Stimulated activated CD8-positive, alpha-beta memory T cell treated with anti-CD3 and anti-CD28 coated beads, Interleukin-2, amount 100 ng/mL, for 1 hour (primary cell): ENCODE measurements at places on chromosomes 4 and X.

DNA sequence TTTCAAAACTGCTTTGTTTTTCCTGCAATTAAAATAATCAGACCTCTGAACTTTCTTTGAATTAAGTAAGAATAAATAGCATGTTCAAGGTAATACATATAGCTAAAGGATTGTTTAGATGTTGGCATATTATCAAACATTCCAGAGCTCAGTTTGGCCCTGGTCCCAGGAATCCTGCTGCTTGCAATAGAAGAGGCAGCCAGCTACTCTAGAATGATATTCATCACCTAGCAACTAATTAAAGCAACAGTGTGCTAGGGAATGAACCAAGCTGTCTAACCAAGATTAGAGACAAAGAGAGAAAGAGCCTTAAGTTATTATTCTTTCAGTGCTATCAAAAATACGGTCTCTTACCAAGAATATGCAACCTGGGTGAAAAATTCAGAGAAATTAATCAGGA lies 460.9 kb downstream of the GABRG1 start:
- DNase-seq: no peak

DNA sequence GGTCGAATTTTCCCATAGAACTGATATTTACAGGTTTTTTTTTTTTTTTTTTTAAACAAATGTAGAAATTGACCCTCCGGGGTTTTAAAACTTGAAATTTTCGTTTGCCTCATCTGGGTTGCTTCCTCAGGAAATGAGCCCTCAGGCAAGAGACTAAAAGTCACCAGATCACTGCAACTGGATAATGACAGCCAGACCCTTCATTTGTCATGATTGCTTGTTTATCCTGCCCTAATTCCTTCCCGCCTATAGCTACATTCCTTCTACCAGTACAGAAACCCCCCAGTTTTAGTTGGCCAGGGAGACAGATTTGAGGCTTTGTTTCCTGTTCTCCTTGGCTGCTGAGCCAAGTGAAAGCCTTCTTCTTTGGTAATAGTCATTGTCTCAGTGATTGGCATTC lies 44.0 kb upstream of the IGFBP7 start:
- no peak for DNase-seq

DNA sequence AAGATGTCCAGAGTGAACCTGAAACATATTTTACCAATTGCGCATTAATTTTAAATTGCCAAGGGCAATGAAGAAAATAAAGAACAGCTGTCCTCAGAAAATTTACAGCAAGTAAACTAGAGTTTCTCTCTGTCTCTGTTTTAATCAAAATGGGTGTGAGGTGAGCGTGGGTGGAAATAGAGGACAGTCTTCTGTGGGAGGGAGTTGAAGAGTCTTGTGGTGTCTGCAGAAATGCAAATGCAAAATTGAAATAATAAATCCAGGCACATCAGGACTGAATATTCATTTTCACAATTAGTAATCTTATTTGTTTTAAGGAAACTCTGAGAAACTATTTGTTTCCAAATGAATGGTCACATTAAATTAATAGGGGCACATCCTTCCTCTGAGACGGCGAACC lies 192.0 kb downstream of the ARHGAP10 start:
- DNase-seq: no peak

- no peak for DNase-seq
Observed at GRCh38 chr4:40550948-40551462, 78.7 kb downstream of the RBM47 start.

DNA sequence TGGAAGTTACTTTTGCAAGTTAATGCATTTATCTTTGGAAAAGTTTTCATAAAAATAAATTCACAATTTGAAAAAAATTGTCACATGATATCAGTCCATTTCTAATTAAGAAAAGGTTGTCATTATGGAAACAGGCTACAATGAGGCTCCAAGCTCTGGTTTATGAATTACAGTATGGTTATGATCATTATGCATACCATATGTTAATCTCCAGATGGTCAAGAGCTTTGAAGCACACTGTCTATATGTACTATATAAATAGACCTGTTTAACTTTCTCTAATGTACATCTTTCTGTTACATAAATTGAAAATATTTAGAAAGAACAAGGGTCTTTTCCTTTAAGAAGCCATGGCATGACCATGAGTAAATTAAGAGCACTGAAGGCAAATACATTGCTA lies 2338.8 kb downstream of the PCDH7 start:
- DNase-seq: no peak

DNA sequence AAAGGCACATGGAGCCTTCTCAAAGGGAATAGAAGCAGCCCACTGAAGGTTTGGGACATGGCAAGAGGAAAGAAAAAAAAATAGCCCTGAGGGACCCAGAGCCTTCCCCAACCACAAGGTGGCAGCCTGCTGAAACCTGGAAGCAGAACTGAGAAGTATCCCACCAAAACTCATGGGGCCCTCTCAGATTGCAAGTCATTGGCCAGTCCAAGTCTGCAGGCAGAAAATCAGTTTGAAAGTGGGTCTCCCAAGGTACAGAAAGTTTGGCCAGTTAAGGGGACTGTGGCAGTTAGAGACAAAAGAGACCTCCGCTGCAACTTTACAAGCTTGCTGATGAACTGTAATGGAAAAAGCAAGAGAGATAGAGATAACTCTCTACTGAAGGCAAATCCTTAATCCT lies 155.8 kb downstream of the ANTXR2 start:
- peak; percentile 5 for DNase-seq

DNA sequence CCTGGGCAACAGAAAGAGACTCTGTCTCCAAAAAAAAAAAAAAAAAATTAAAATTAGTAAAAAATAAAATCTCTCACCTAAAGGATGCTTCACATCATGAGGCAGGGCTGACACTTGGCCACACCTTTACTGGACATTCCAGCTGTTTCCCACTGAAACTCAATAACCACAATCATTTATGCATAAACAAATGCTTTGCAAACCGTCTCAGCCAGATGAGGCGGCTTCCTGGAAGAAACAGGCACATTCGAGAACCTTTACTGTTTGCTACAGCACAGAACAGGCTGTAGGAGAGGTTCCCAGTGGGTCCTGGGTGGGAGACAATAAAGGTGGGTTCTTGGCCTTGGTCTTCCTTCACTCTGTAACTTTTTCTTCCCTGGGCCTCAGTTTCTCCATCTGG lies 10.9 kb upstream of the TBC1D14 start:
- DNase-seq: no peak

GRCh38 chr4:6772223-6772928 lies 10.2 kb upstream of the KIAA0232 start:
- DNase-seq: no peak

GRCh38 chr4:65033899-65034298 lies 624.6 kb upstream of the TECRL start:
- no peak for DNase-seq

GRCh38 chr4:25928379-25929297 lies 14.6 kb downstream of the SMIM20 start:
- no peak for DNase-seq

- DNase-seq: no peak
Observed at GRCh38 chrX:40504801-40505605, 75.8 kb upstream of the ATP6AP2 start.

- DNase-seq: no peak
Observed at GRCh38 chr4:47690611-47691010, 147.3 kb downstream of the CORIN start.

GRCh38 chr4:147590249-147590920 lies 26.8 kb upstream of the TMEM184C start:
- no peak for DNase-seq

- DNase-seq: no peak
Observed at GRCh38 chrX:55132416-55132815, 43.6 kb downstream of the PAGE2 start.

GRCh38 chr4:182404376-182404775 lies 161.2 kb downstream of the TENM3 start:
- DNase-seq: no peak

- DNase-seq: no peak
Observed at GRCh38 chr4:120314969-120315368, 248.3 kb upstream of the MAD2L1 start.

DNA sequence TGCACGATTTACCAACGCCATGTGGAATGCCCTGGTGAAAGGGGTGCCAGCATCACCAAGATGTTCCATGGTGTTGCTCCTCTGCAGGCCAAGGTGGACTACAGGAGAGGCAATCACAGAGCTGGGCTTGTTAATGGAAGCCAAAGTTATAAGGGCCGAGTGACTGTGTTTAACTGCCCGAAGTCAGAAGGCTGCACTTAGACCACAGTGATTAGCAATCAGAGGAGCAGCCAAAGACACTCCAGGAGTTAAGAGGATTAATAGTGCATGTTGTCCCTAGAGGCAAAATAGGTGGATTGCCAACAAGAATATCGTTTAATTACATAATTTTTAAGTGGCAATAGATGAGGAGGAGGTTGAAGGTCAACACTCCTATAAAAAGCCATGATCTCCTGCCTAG lies 22.8 kb upstream of the SLC25A43 start:
- DNase-seq: no peak

DNA sequence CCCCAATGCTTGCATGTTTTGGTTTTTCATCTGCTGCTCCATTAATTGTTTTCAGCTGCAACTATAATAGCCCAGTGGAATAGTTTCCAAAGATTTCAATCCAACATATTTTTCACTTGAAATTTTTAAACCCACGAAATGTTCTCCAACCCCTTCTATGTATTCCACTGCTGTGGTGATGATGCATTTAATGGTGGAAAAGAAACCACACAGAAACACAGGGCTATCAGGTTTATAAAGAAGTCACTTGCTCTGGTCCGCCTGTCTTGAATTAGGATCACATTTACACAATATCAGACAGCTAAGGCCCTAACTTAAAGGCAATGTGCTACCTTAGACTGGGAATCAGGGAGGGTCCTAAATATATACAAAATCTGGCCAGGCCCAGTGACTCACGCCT lies 35.0 kb downstream of the OPHN1 start:
- no peak for DNase-seq

DNA sequence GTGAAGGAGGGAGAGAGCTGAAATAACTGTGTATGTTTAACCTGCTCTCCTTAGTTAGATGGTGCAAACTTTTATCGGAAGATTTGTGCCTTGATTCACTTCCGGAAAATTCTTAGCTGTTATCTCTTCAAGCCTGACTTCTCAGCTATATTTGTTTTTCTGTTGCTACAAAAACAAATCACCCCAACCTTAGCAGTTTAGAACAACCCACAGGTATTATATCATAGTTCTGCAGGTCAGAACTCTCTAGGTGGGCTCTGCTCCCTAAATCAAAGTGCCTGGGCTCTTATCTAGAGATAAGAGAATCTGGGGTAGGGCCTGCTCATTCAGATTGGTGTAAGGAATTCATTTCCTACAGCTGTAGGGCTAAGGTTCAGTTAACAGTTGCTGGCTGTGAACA lies 15.1 kb upstream of the CEP135 start:
- DNase-seq: no peak

GRCh38 chr4:113666386-113667114 lies 95.0 kb downstream of the CAMK2D start:
- no peak for DNase-seq

DNA sequence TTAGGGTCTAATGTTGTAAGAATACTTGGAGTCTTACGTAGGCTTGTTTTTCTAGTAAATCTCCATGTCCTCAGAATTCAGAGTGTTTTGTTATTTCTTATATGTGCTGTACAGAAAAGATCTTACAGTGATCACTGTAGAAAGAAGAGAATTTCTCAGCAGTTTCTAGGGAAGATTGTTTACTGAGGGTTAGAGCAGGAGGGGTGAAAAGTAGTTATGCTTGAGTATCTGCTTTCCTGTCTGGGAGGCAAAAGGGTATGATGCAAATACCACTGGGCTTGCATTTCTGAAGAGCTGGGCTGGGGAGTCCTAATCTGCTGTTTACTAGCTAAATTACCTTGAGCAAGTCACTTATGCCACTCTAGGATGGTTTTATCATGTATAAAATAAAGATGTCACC lies 78.2 kb downstream of the BEND4 start:
- no peak for DNase-seq

- no peak for DNase-seq
Observed at GRCh38 chr4:98908703-98909262, 20.1 kb downstream of the EIF4E start.

DNA sequence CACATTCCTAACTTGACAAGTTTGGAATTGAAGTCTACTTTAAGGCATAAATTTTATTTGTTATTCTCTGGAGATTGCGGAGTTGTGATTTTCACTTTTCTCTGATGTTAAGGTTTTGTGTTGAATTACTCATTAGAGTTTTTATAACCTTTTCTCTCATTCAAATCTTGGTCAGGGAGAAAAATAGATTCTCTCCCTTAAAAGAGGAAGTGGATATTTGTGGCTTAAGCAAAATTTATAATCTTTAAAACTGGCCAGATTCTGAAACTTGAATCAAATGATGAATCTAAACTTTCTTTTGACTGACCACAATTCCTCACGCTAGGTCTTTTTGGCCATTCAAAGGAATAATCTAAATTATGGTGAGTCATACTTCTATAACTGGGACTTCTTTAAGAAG lies 361.4 kb downstream of the TEX13C start:
- no peak for DNase-seq

GRCh38 chr4:2269206-2269531 lies 7.3 kb upstream of the MXD4 start:
- no peak for DNase-seq

DNA sequence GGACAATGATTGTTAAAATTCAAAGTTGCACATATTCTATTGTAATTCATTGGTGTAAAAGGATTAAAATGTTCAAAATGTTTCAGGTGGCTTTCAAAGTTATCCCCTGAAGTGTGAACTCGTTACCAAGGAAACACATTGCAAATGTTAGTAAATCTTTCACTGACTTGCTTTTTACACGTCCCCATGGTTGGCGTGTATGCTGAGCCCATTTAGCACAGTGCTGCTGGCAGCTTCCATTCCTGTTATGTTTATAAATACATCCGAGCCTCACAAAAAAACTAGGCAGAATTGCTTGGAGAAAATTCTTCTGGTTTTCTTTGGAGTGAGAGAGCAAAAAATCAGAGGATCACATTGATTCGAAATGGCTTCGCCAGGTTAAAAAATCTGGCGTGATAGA lies 105.9 kb upstream of the HPGD start:
- no peak for DNase-seq

GRCh38 chr4:86916392-86916791 lies 18.4 kb upstream of the AFF1 start:
- DNase-seq: no peak

- DNase-seq: no peak
Observed at GRCh38 chr4:105282489-105282888, 135.8 kb downstream of the TET2 start.
